ENCODE measurements at places on chromosomes 1 and 21.

- no peak for DNase-seq
Measured at GRCh38 chr21:17537299-17537698, 24.5 kb downstream of the CXADR start.

DNA sequence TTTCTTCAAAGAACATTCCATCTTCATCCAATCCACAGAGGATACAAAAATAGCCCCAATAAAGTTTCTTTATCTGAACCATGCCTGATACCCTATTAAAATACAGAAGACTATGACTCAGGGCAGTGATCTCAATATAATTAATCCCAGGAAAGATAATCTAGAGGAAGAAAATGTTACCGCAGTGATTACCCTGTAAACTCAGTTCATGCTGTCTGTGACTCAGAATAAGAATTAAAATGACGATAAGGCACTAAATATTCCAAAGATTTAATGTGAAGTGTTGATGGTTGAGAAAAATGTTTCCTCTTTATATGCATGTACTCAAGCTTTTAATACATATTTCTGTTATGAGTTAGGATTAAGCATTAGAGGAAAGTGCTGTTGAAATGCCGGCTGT, 88.6 kb upstream of the LYPLAL1 start:
- no peak for DNase-seq

- DNase-seq, result no peak
Measured at GRCh38 chr1:161258439-161259344, at the start of gene PCP4L1. PCP4L1 (plus strand) TSS chr1:161258745; CDS start chr1:161258975, 230 bp downstream.

DNA sequence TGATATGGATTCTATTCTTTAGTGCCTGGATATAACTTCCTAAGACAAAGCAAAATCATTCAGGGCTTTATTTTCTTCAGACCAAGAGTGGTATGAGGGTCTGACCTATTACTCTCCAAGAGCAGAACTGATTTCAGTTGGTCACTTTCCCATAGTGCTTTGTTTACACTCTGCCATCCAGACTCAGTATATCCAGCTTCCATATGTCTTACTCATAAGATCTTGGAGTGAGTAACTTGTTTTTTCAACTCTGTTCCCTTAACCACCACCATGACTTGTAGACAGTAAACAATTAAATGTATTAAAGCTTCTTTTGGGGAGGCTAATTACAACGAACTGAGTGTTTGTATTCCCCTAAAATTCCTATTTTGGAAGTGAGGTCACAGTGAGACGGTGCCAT, 83.4 kb downstream of the USP24 start:
- no peak for DNase-seq

- DNase-seq, result no peak
Measured at GRCh38 chr1:85149805-85150204, 51.0 kb downstream of the SYDE2 start.

- DNase-seq, result no peak
Measured at GRCh38 chr21:25062061-25062460, 545.2 kb downstream of the MRPL39 start.

DNA sequence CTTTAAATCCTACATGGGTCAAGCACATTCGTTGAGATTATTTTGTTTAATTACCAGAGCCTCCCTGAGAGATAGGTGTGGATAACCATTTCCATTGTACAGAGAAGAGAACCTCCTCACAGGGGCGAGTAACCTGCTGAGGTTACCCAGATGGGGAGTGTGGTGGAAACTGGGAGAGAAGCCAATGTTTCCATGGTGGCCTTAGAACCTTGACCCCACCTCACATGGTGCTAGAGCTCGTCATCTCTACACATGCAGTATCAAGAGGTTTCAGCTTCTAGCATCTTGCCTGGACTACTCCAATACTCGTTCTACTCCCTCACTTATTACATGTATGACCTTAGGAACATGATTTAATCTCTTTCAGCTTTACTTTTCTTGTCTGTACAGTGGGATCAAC, 4.8 kb downstream of the REG4 start:
- DNase-seq, result no peak

DNA sequence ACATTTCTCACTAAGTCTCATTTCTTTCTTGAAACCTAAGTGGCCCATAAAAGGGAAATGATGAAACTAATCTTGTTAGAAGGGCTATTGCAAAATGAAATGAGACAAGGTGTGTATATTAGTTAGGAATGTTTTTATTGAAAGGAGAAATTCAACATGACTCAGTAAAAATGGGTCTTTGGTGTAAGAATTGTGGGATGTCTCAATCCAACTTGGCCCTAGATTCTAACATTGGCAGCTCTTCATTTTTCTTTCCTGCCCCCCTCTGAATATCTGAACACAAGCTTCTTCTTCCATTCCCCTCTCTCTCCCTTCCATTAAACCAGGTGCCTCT, 26.8 kb upstream of the TARBP1 start:
- DNase-seq, result no peak

DNA sequence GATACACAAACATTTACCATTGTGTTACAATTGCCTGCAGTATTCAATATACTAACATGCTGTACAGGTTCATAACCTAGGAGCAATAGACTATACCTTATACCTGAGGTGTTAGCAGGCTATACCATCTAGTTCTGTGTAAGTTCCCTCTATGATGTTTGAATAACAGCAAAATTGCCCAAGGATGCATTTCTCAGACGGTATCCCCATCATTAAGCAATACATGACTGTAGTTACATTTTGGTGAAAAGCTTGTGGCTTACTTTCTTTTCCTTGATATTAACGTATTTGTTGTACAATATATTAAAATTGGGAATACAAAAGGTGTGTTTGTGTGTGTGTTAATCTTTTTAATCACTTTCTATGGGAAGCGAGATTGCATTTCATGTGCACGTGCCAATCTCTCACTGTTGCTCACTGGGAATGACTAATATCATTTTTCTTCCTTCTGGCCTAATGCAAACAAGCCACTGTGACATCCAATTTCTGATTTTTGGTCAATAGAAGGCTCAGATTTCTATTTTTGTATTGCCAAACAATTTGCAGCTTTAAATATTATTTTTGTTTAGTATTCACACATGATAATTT, 36.7 kb upstream of the WLS start:
- DNase-seq, result no peak

GRCh38 chr1:172375211-172375631, 45.3 kb upstream of the C1orf105 start:
- DNase-seq, result no peak

DNA sequence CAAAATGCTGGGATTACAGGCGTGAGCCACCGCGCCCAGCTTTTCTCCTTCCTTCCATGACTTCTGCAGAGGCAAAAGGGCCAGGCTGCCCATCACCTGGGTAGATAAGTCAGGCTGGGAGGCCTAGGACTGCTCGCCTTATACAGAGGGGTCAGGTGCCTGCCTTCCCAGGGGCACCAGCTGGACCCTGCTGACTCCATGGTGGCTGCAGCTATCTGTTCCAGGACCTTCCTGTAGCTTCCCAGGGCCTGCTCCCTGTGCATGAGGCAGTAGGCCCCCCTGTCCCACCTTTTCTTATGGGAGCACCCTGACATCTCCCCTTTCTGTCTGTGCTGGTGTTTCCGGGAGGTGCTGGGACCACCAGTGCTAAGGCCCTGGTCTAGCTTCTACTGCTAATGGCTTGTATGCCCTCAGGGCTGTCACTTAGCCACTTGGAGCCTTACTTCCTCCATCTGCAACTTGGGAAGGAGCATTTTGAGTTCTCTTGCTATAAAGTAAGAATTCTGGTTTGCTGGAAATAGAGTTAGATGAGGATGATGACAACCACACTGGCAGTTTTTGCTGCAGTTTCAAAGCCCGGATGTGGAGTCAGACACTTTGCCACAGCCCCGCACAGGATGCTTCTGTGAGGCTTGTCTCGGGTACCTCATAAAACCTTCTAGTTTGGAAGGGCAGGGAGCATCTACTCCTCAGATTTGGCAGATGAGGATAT, 14.4 kb downstream of the SOX13 start:
- no peak for DNase-seq

DNA sequence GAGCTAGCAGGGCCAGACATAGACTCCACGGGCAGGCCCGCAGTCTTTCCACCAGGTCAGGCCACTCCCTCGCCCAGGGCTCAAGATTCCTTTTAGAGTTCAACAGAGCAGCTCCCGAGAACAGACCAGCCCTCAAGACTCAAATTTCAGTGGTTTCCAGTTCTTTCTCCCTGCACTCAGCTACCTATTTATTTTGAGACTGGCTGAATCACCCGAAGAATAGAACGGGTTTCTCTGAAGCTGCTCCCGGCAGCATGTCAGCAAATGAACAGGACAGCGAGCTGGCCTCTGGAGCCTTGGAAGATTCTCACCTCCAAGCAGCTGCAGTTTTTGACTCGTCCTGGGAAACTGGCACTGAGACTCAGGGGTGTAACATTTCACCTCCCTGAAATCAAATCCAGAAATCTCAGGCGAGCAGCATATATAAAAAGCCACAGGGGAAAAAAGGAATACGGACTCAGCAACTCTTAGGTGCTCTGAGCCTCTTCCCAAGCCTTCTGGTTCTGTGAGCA, 177.9 kb downstream of the CLIC6 start:
- no peak for DNase-seq

DNA sequence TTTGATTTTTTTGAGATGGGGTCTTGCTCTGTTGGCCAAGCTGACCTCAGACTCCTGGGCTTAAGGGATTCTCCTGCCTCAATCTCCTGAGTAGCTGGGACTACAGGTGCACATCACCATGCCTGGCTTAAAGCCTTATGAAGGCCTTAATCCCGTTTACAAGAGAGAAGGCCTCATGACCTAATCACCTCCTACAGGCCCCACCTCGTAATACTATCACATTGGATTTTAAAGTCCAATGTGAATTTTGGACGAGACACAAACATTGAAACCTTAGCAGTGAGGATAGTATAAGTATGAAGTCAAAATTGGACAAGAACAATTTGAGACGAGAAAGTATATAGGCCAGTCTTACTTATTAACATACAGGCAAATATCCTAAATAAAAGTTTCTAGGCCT, 73.9 kb downstream of the MAST2 start:
- no peak for DNase-seq

GRCh38 chr1:119141020-119141424, 569 bp upstream of the WARS2 start:
- DNase-seq, result no peak

DNA sequence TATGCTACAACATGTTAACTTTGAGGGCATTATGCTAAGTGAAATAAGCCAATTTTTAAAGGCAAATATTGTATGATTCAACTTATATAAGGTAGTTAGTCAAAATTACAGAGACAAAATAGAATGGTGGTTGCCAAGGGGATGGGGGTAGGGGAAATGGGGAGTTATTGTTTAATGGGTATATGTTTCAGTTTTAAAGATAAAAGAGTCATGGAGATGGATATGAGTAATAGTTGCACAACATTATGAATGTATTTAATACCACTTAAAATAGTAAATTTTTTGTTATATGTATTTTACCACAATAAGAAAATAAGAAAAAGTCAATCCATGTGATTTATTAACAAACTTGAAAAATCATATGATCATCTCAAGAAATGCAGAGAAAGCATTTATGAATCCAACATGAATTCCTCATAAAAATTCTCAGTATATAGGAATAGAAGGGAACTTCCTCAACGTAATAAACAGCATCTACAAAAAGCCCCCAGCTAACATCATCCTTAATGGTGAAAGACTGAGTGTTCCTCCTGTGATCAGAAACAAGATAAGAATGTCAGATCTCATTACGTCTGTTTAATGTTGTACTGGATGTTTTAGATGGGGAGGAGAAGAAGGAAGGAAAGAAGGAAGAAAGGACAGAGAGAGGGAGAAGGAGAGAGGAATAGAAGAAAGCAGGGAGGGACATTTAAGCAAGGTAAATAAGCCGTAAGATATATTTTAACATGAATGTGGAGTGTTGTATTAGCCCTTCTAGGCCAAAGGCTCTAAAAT, 6.7 kb upstream of the TSEN15 start:
- DNase-seq, result no peak

Data from urothelium cell line (cell line).